SHP77 (cell line): ENCODE measurements at places on chromosomes 1 and 21.

DNA sequence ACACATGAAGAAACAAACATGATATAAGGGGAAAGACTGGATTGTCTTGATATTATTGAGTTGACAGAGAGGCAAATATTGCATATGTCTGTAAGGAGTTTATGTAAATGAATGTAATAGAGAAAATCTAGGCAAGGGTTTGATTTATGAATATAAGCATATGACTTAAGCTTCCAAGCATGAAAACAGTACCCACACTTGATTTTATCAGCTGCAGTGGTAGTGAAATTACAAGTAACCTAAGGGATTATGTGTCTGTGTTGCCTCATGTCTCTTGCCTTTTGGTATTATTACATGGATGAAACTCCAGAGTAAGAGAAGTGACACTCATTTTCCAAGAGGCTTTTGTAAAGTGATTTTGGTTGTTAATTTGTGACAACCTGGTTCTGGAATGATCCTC, 1678.9 kb downstream of the KCNT2 start:
- DNase-seq: no peak

GRCh38 chr1:6794164-6794563, 8.9 kb downstream of the CAMTA1 start:
- peak; percentile 11 for DNase-seq

GRCh38 chr1:78980511-78980910, 26.0 kb downstream of the ADGRL4 start:
- no peak for DNase-seq

DNA sequence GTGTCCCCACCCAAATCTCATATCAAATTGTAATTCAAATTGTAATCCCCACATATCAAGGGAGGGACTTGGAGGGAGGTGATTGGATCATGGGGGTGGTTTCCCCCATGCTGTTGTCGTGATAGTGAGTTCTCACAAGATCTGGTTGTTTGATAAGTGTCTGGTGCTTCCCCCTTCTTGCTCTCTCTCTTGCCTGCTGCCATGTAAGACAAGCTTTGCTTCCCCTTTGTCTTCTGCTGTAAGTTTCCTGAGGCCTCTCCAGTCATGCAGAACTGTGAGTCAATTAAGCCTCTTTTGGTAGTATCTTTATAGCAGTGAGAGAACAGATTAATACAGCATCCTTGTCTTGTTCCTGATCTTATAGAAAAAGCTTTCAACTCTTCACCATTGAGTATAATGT, 6.5 kb upstream of the LRRC39 start:
- DNase-seq: no peak

DNA sequence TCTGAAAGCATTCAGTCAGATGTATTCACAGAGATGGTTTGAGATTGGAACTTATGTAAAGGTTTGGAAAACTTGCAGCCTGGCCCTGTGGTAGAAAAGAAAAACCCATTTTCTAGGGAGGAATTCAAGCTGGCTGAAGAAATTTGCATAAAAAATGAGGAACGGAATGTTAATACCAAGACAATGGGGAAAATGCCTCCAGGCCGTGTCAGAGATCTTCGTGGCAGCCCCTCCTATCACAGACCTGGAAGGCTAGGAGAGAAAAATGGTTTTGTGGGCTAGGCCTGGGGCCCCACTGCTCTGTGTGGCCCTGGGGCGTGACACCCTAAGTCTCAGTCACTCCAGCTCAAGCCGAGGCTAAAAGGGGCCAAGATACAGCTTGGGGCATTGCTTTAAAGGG, 26.7 kb downstream of the NME7 start:
- DNase-seq: no peak

DNA sequence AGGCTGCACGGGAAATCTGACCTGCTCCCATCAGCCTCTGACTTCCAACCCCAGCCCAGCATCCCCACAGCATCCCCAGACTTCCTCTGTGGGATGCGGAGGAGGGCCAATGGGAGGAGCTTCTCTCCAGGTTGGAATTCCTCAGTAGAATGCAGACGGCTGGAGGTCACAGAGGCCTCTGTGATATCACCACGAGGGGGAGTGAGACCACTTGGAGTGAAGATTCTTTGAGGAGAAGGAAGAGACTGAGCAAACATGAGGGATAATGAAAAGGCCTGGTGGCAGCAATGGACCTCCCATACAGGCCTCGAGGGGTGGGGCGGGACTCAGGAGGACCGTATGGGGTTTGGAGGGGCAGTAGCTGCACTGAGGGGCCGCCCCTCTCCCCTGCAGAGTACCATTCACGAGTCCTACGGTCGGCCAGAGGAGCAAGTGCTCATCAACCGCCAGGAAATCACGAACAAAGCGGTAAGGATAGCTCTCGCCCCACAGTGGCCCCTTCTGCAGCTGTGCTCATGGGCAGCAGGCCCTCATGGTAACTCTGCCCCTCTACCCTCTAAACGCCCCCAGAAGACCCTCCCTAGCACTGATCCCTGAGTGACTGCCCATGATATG, at the start of gene CATSPER4:
TSS of gene CATSPER4 (plus strand) at position 230 of the 615 bp plus-strand sequence. CDS start at position 256, 26 bp downstream.
- no peak for DNase-seq

DNA sequence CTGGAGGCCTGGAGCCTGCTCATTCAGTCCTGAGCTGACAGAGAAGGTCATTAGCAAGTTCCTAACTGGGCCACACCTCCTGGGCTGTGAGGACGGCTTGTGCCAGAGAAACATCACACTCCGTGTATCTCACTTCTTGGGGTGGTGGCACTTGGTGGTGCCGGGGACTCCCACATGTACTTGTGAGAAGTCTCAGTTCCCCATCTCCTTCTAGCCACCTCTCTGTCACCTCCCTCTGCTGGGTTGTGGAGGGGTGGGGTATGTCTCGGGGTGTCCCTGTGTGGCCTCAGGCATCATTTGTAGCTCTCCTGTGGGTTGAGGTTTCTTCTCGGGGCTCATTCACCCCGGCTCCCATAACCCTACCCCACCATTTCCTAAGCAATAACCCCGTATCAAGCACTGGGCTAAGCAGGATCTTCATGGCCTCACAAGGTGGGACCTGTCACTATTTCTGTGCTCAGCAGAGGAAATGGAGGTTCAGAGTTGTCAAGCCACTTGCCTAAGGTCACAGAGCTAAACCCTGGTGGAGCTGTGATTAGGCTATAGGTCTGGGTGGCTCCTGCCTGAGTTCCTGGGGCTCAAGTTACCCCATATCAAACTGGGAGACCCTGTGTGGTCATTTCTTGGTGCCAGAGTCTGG, 62.5 kb downstream of the UBIAD1 start:
- no peak for DNase-seq

GRCh38 chr1:204711947-204712701, 26.6 kb upstream of the LRRN2 start:
- peak; percentile 97 for DNase-seq

DNA sequence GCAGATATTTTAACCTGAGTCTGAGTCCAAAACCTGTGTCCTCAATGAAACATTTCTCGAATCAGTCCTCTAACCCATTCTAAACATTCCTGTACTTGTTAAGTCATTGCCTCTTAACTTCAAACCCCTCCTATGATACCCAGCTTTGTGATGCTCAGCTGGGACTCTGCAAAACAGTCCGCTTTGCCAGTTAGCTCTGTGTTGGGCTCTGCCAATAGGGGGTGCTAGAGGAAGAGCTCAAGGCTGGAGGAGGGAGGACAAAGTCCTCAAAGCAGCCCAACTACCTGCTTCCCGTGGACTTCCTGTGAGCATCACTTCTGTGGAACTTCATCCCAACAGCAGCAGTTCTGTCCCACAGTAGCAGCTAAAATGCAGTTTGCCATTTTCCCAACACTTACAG, 38.1 kb upstream of the SYT14 start:
- no peak for DNase-seq

- DNase-seq: no peak
Observed at GRCh38 chr1:56646611-56647010, 1.5 kb downstream of the PRKAA2 start.

GRCh38 chr1:40794974-40795715, 11.6 kb downstream of the KCNQ4 start:
- DNase-seq: no peak
